GM12892 (cell line): ENCODE measurements at places on chromosomes 13 and 19.

GRCh38 chr19:3682741-3683404, 17.4 kb downstream of the PIP5K1C start:
- DNase-seq: no peak

GRCh38 chr19:52197964-52198363, 8.1 kb downstream of the PPP2R1A start:
- no peak for DNase-seq

DNA sequence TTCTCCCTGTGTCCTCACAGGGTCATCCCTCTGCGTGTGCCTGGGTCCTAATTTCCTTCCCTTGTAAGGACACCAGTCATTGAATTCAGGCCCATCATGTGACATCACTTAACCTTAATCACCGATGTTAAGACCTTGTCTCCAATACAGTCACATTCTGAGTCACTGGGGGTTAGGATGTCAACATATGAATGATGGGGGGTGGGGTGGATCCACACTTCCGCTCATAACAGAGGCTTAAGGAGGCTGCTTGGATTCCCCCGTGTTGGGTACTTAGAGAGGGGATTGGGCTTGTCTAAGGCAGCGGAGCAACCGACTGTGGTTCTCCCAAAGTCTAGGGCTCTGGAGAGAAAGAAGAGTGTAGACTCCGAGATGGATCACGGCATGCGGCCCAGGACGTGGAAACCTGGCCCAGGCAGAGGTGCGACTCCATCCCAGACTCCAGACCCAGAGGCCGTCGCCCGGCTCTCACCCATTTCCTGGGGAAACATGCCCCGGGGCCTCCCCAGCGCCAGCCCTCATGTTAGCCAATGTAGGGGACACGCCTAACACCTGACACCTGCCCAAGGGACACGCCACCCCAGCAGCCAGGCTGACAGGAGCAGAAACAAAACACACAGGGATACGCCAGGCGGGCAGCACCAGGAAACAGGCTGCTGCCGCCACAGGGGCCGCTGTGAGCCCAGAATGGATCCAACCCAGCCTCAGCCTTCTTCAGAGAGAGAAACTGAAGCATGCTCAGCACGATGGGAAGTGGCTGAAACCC, 17.1 kb upstream of the IGLON5 start:
- DNase-seq: no peak

DNA sequence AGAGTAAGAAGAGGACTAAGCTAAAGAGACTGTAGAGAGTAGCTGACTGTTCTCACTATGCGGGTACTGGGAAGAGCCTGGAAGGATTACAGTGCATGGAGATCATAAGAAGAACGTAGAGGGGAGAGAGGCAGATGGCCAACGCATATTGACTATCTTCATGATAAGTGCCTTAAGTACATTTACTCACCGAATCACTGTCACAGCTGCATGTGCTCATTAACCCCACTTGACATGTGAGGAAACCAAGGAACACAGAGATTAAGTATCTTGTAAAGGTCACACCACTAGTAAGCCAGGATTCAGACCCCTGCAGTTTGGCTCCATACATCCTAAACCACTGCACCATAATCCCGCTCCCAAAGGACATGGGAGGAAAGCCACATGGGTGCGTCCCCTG, 34.1 kb downstream of the SMAD9 start:
- no peak for DNase-seq

- no peak for DNase-seq
Observed at GRCh38 chr13:20714161-20714560, 10.7 kb downstream of the IL17D start.

DNA sequence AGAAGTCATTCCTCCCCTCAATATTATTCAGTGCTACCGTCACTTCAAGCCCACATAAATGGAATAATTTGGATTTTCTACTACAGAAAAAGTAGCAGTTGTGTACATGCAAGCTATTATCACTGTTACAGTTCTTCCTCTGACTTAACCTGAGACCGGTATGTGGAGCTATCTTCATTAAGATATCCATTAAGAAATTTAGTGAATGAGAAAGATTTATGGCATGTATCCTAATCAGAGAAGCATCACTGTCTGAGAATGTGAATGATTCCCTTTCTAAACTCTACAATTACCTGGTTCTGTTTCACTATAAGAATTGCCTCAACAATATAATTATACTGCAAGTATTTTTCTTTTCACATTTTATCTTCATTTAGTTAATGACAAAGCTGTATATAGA, 278.7 kb downstream of the KLF5 start:
- DNase-seq: no peak

- no peak for DNase-seq
Observed at GRCh38 chr19:30755581-30755980, 383.4 kb downstream of the ZNF536 start.

- DNase-seq: no peak
Observed at GRCh38 chr13:26476782-26477142, 80.7 kb upstream of the WASF3 start.

DNA sequence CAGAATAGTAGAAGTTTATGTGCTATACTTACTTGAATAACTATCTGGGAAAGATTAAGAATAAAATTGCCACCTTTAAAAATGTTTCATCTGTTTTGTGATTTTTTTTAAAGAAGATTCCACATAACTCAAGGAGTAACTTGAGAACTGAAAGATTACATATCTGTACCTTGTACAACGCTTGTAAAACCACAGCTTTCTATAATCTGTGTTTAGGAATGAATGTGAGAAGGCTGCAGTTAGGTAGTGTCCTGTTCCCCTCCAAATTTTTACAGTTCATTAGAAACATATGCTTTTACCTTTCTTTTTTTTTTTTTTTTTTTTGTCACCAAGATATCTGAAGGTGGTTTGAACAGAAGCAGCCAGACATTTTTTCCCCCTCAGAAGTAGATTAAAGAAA, 312.8 kb upstream of the GPC6 start:
- DNase-seq: no peak

- DNase-seq: no peak
Observed at GRCh38 chr13:67619351-67619994, 389.3 kb upstream of the PCDH9 start.

DNA sequence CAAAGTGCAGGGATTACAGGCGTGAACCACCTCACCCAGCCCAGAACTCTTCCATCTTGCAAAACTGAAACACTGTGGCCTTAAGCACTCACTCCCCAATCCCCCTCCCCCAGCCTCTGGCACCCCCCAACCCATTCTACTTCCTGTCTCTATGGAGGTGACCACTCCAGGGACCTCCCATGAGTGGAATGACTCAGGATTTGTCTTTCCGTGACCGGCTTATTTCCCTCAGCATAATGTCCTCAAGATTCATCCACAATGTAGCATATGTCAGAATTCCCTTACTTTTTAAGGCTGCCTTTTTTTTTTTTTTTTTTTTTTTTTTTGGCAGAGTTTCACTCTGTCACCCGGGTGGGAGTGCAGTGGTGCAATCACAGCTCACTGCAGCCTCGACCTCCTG, 3.6 kb upstream of the F2RL3 start:
- no peak for DNase-seq

- DNase-seq: no peak
Observed at GRCh38 chr13:47646298-47646697, 354.8 kb downstream of the SUCLA2 start.

DNA sequence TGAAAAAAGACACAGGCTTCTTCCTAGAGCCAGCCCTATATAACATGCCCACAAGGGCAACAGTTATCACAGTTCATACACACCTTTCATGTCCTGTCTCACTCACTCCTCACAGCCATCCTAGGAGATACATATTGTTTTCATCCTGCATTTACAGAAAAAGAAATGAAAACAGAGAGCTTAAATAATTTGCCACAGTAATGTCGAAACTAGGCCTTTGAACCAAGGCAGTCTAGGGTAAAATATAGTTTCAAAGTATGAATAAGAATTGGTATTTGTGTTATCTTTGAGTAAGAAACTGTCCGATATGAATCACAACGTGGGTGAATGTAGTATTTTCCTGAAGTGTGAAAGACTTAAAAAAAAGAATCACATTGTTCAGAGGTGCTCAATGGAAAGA, 26.8 kb downstream of the CLDN10 start:
- no peak for DNase-seq

DNA sequence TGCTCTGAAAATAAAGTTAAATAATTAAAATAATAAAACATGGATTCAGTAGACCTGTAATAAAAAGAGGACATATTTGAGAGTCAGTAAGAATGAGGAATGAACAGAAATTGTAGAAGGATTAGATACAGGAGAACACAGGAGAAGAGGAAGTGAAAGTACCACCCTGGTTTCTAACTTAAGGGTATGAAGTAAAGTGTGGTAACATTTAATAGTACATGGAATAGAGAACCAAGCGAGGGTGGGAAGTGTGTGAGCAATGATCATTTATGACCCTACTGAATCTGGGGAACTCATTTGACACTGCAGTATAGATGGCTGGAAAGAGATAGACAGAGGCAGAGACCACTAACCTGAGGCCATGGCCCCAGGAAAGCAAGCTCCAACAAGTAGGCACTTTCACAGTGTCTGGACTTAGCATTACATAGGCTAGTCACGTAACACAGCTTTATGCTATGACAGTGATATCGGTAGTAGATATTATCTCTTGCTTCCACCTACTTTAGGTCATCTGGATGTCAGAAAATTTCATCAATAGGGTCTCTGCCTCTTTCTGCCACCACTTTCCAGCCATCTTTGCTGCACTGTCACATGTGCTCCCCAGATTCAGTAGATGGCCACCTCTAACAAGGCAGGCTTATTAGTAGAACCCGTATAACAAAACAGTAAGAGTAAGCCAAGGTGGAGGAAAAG, 633.9 kb upstream of the MIR17HG start:
- no peak for DNase-seq

- DNase-seq: no peak
Observed at GRCh38 chr13:105928048-105928447, 607.4 kb downstream of the EFNB2 start.

GRCh38 chr13:94825507-94825906, 113.2 kb upstream of the SOX21 start:
- no peak for DNase-seq

GRCh38 chr19:36573895-36574720, 1.0 kb upstream of the ZNF529 start:
- DNase-seq: no peak

GRCh38 chr13:73859841-73860240, 274.4 kb downstream of the KLF12 start:
- DNase-seq: no peak

GRCh38 chr19:45349430-45349941, 8.9 kb downstream of the KLC3 start:
- DNase-seq: no peak

GRCh38 chr13:23042181-23042580, 138.6 kb upstream of the SGCG start:
- no peak for DNase-seq

- DNase-seq: peak; percentile 6
Observed at GRCh38 chr13:49421391-49421790, 22.5 kb downstream of the CAB39L start.

GRCh38 chr13:95292622-95293021, 8.6 kb downstream of the ABCC4 start:
- DNase-seq: no peak

- DNase-seq: no peak
Observed at GRCh38 chr13:75165543-75166230, 316.3 kb downstream of the TBC1D4 start.

- DNase-seq: no peak
Observed at GRCh38 chr13:36681894-36682624, 8.2 kb downstream of the SERTM1 start.

- DNase-seq: no peak
Observed at GRCh38 chr13:111020021-111020420, 95.1 kb upstream of the ARHGEF7 start.

- DNase-seq: no peak
Observed at GRCh38 chr19:1235625-1236538, 1.9 kb downstream of the CBARP start.

DNA sequence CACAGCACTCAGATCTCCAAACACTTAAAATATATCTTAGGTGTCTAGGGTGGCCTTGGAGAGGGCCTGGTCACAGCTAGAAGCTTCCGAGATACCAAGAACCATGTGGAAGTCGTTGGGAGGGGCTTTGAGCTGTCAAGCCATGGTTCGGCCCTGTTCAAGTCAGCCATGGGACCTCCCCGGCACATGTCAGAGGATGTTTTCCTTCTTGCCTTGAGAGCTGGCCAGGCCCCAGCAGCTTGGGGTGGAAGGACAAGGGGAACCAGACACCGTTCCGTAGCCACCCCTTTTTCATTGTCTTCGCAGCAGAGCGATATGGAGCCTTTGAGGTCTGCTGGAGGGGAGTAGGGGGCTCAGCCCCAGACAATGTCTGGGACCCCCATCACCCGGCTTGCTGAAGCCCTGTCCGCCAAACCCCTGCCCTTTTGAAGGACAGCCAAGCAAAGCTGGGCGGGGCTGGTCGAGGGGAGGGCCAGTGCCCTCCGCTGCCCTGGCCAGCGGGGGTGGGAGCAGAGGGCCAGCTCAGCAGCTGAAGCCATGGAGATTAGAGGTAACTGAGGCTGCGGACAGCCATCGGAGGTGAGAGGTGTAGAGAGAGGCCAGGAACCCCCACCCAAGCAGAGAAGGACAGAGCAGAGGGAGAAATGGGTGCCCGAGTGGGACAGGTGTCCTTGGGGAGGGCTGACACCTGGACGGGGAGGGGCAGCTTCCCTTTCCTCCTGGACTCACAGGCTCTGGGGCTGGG, 435 bp downstream of the KLK11 start:
- no peak for DNase-seq

DNA sequence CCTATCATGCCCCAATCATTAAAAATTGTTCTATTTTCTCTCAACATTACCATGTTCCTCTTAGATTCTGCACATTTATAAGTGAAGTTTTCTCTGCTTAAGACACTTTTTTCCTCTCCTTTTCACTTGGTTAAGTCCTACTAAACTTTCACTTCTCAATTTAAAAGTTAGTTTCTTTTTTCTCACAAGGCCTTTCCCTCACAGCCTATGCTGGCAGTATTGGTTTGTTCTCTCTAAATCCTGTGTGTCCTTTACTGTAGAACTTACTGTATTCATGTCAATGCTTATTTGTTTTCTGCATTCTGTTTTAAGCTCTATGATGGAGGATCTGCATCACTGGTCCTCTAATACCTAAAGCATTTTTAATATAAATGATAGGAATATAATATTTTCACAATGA, 2816.6 kb downstream of the PCDH9 start:
- no peak for DNase-seq
